ENCODE measurements at places on chromosomes 4 and X.

- no peak for DNase-seq
These were observed 4.7 kb downstream of the BLTP1 start for GRCh38 chr4:122156819-122157218.

DNA sequence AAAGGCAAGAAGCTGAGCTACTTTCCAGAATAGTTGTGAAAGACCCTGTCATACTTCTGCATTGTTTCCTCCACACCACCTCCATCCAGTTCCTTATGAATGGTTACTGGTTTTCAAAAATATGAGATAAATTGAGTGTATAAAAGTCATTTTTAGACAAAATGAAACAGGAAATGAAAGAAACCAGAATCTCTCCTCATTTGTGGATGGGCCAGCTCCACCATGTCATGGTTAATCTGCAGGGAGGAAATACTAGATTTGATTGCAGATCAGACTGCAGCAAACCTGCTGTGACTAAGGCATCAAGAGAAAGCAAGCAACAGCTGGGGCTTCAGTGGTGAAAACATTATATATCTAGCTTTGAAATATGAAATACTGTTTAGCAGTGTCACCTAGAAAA is 23.8 kb downstream of the F9 start:
- no peak for DNase-seq

GRCh38 chr4:146661367-146661766 is 22.7 kb downstream of the POU4F2 start:
- no peak for DNase-seq

DNA sequence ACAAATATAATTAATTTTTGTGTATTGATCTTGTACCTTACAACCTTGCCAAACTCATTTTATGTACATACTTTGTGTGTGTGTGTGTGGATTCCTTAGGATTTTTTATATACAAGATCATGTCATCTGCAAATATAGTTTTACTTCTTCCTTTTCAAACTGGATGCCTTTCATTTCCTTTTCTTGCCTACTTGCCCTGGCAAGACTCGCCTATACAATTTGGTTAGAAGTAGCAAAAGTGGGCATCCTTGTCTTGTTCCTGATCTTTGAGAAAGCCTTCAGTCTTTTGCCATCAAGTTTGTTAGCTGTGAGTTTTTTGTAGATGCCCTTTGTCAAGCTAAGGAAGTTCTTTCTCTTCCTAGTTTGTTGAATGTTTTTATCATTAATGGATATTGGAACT is 30.5 kb downstream of the RUFY3 start:
- no peak for DNase-seq

DNA sequence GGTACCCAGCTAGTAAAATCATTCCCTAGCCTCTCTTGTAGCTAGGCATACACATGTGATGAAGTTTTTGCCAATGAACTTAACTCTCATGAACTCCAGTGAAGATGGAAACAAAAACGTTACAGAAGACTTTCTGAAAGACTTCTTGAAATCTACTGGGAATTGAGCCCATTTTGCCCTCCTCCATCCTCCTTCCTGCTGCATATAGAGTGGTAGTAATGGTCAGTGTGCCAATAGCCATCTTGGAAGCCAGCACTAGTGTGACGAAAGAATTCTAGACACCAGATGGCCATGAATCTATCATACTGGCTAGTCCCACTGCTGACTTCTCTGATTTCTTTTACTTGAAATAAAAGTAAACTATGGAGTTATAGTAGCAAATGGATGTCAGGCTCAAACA is 30.9 kb upstream of the PPA2 start:
- DNase-seq, result no peak

- DNase-seq, result no peak
These were observed 6.0 kb upstream of the BCOR start for GRCh38 chrX:40103565-40104323.

DNA sequence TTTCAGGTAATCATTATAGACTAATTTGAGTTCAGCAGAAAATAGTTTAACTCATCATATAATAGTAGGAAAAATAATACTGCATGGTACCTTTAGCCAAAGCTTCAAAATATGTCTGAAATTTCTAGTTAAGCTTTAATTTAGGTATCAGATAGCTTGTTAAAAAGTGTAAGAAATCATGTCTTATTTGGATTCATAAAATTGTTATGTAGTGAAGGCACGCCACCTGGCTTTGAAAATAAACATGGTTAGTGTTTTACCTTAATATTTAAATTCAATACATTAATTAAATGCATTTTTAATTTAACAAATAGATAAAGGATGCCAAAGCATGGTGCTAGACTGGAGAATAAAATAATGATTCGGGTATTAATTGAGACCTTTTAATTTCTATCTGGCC is 211.4 kb downstream of the FSTL5 start:
- DNase-seq, result no peak

- DNase-seq, result no peak
These were observed 20.3 kb downstream of the RUFY3 start for GRCh38 chr4:70741867-70742658.

DNA sequence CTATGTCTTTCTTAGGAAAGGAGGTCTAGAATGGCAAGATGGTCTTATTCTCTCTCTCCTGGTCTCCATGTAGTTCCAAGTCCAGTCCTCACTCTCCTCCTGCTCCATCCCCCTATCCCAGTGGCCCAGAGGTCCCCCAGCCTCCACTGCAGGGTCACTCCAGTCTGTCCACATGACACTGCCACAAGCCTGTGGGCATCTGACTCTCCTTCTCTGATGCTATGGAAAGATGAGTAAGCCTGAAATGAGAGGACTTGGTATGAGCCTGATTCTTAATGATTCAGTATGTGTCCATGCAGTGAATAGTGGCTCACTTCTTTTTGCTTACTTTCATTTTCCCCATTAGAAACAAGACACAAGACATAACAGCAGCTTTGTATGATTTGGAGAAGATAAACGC is 516.8 kb upstream of the ADGRL3 start:
- no peak for DNase-seq

DNA sequence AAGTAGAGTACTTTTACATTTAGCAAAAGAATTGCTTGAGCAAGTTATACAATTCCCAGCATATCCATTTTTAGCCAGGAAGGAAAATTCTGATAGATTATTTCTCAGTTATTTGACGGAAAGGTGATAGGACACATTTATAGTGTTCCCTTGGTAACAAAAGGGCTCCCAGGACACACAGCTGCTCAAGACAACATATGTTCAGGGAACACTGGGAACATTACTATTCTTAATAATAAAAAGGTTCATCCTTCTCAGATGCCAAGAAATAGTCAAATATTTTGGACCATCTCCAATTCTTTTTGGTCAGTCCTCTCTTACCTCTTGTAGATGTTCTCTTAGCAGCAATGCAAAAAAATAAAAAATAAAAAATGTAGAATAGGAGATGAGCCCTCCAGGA is 66.8 kb upstream of the SMAD1 start:
- DNase-seq, result no peak

GRCh38 chr4:38034986-38035882 is 75.0 kb downstream of the PTTG2 start:
- DNase-seq, result peak; percentile 69

GRCh38 chr4:106816496-106816895 is 219.6 kb downstream of the DKK2 start:
- no peak for DNase-seq

DNA sequence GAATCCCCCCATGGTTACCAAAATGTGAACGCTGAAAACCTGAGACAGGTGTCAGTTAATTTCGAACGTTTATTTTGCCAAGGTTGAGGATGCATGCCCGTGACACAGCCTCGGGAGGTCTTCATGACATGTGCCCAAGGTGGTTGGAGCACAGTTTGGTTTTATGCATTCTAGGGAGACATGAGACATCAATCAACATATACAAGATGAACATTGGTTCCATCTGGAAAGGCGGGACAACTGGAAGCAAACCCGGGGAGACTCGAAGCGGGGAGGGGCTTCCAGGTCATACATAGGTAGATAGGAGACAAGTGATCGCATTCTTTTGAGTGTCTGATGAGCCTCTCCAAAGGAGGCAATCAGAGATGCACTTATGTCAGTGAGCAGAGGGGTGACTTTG is 11.0 kb upstream of the SH3BP2 start:
- DNase-seq, result no peak

DNA sequence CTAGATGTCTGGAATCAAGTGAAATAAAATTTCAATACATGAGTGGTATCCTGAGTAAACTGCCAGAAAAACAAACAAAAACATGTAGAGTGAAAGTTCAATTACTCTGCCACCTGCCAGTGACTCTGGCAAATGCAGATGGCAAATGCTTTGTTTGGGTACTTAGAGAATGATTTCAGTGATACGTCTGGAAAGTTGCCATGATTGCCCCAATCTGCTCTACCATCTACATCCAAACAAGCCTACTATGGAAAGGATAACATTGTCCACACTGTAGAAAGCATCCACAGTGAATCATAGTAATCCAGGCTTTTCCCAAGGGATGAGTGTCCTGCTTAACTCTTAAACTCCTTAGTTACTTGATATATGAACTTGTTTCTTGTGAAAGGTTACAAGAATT is 3.4 kb downstream of the SPATA4 start:
- DNase-seq, result no peak

DNA sequence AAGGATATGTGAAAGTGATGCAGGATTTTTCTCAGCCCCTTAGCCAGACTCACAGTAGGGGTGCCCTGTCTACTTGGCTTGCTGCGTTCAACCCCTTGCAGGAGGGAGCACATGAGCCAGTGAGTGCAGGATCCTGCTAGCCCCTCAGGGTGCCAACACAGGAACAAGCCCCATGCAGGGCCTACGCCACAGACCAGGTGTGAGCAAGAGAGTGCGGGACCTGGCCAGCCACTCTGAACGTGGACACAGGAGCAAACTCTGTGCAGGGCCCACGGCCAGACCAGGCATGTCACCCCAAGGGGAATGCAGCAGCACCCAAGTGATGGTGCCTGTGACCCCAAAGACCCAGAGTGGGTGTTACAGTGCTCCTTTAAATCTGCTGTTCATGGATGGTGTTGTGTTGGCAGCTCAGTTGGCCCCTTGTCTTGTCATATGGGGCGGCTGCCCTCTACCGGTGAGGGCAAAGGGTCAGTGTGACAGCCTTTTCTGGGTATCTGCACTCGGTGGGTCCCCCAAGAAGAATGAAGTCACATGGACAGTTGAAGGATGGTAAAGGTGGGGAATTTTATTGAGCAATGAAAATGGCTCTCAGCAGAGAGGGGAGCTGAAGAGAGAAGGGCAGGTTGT is 188.4 kb upstream of the MAOA start:
- DNase-seq, result no peak

DNA sequence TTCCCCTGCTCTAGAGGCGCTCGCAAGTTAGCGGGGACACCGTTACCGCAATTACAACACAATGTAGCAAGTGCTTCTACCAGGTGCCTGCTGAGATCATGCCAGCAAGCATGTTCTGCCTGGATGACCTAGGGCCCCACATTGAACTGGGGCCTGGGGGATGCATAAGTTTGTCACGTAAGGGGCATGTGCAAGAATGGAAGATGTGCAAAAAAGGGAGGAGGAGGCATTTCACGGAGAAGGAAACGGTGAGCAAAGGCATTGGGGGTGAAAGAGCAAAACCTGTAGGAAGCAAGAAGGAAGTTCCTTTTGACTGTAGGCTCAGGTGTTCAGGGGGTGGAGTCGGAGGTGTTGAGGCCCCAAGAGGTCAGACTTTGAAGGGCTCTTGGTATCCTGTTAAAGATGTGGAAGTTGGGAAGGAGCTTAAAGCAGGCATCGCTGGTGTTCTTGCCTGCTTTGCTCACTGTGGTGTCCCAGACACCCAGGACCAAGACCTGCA is 602 bp upstream of the SCARB2 start:
- no peak for DNase-seq

DNA sequence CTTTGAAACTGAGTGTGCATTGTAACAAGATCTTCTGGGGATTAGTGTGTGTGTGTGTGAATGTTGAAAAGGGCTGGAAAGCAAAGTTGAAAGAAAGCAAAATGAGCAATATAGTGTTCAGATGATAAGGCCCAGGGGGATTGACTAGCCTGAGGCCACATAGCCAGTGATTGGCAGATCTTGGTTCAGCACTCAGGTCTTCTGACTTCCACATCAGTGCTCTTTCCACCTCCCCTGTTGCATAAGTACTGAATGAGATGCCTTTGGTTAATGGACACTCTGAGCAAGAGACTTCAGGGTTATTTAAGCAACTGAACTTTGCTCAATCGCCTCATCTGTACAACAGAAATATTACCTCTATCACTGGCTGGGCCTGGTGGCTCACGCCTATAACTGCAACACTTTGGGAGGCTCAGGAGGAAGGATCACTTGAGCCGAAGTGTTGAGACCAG is 120.4 kb downstream of the TMEM164 start:
- DNase-seq, result no peak

DNA sequence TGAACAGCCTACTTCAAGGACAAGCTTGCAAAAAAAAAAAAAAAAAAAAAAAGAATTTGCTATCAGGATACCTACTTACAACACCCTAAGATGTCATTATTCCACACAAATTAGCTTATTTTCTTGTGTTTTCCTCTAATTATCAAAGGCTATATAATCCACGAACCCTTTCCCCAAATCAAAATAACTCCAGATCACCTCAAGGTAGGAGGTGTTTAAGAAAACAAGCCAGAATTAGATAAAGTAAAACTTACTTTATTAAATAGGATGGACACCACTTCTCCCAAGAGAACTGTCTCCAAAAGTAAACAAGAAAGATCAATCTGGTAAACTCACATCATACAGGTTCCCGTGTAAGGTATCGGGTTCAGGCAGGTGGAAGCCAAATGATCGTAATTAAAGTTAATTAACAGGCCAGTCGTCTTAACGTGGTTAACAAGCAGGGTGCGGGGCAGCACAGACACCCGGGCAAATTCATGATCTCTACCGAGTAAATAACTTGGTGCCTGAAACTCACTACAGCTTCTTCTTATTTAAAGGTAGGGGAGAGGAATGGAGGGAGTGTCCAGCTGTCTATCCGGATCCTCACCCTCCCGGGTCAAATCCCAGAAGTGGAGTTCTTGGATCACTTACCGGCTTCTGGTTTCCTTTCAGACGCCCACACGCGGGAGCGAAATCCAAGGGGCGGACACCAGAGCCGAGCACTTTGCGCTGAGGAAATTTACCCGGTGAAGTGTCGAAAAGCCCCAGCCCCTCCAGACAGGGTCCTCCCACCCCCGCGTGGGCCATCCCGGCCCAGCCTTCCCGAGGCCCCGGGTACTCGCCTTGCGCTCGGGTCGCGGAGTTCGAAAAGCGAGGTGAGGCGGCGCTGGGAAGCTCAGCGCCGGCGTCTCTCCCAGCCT is 708 bp downstream of the ARAP2 start:
- peak; percentile 48 for DNase-seq

GRCh38 chr4:173442223-173442932 is 43.5 kb upstream of the SCRG1 start:
- DNase-seq, result no peak

DNA sequence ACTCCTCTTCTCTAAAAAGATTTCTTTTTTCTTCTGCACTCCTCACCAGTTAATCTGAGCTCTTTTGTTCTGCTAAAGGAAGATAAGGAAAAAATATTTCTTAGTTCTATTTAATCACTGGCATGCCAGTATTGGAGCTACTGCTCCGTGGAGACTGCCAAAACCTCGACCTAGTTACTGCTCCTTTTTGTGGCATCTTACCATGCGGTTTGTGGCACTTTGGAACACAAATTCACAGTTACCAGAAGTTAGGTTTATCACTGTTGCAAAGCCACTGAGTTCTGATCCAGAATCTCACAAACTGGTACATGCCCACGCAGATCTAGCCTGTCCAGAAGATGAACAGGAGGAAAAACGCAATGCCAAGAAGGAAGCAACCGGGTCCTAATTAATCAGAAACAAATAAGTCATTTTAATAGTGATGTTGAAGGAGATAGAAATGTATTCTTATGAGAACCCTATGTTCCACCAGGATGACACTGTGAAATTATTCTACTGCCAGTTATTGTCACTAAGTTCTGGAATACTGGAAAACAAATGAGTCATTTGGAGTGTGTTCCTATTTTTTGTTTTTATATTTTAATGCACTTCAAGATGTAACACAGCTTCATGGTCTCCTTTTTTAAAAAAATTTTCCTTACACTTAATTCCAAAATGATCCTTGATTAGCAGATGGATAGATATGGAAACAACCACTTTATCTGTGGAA is 106.7 kb upstream of the GK2 start:
- no peak for DNase-seq

All from activated CD4-positive, alpha-beta T cell treated with anti-CD3 and anti-CD28 coated beads, Interleukin-2, amount 10 ng/mL, durations not matched to agents 7 days and 5 days (primary cell).